ENCODE measurements at places on chromosomes 5 and 9.

GRCh38 chr5:101482931-101483330 lies 579.8 kb upstream of the ST8SIA4 start:
- DNase-seq = no peak

DNA sequence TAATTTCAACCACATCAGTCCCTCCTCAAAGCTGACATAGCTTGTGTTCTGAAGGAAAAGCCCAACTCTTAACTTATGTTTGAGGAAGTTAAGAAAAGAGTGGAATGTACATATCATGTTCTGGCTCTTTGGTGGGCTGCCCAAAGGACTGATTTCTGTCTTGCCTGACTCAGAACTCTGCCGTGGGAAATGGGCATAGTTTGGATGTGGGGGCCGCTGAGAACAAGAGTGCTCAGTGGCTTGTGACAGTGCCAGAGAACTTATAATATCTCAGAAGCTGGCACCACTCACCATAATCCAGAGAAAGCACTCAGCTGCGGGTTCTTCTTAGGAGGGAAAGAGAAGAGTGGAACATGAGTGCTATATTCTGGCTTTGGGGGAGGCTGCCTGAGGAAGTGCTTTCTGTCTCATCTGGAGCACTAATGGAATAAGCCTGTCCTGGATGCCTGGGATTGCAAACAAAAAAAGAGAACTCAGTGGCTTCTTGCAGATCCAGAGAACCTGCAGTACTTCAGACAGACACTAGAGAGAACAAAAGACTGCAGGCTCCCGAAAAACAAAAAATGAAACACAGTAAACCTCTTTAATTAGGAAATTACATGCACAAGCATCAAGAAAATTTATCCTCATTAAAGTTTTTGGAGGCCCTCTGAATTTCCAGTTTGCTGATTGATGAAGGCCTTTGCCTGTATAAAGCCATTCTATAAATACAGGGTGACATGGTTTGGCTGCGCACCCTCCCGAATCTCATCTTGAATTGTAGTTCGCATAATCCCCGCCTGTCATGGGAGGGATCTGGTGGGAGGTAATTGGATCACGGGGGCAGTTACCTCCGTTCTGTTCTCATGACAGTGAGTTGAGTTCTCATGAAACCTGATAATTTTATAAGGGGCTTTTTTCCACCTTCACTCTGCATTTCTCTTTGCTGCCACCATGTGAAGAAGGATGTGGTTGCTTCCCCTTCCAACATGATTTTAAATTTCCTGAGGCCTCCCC lies 207.0 kb downstream of the DMAC1 start:
- DNase-seq = no peak

DNA sequence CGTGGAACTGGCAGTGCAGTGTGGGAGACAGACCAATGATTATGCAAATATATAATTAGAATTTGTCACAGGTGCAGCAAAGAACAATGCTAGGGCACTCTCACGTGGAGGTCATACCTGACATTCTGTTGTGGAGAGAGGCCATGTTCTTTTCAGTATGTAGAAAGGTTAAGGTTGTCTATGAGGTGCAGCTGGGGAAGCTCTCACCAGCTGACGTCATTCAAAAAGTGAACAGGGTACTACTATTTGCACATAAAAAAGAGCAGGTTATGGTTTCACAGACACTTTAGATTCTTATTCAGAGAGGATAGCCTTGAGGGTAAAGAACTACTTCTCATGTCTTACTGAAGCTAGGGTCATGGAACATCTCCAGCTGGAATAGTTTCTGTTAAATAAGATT lies 19.1 kb downstream of the SH3GL2 start:
- no peak for DNase-seq

GRCh38 chr9:114172981-114173833 lies 17.9 kb downstream of the COL27A1 start:
- DNase-seq = peak; percentile 88

- peak; percentile 29 for DNase-seq
These were observed 16.6 kb downstream of the PTGR1 start for GRCh38 chr9:111582888-111583287.

DNA sequence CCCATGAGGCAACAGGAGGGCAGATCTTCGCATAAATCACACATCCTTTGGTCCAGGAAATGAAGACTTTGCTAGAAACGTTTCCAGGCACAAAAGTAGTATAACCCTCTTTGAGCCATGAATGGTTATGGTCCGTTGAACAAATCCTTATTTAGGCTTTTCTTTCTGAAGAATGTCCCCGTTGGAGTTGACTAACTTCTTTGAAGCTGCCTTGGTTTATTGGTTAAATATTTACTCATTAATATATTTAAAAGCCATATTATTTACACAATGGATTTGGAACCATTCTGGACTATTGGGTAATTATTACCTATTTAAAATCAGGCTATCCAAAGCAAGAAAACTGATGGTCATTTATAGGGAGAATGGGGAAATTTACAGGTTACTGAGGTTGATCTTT lies 347.6 kb upstream of the SLC30A5 start:
- DNase-seq = no peak

GRCh38 chr5:153530357-153531143 lies 40.1 kb downstream of the GRIA1 start:
- DNase-seq = no peak

DNA sequence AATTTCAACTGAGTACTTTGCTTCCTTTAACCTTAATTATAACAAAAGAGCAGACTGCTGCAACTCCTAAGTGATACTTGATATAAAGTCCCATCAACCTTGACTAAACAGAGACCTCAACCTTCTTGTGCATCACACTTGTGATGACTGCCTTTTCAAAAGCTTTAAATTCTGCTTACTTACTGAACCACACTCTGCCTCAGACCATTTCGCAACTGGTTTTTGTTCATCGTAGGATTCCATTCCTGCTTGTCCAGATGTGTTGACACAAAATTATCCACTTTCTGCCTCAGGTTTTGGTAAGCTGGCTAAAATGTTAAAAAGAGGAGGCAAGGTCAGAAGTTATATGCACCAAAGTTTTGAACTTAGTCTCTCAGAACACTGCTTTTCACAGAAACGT lies 3.5 kb downstream of the BOD1 start:
- DNase-seq = peak; percentile 17

- peak; percentile 76 for DNase-seq
These were observed 287.4 kb downstream of the GLIS3 start for GRCh38 chr9:4012441-4012840.

GRCh38 chr5:29001666-29002065 lies 1963.3 kb upstream of the CDH9 start:
- no peak for DNase-seq

DNA sequence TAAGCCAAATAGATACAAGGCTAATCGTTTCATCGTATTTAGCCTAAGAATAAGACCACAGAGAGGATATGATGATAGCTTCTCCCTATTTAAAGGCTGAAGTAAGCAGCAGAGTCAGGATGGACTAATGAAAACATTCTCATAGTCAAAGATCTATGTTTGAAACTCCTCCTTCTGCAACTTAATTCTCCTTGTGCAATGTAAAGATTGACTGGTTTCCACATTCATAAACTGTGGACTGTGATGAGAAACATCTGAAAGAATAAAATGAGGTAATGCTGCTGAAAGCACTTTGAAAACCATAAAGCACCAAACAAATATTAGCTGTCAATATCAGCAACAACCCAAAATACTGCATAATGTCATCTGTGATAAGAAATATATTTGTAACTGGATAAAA lies 361.9 kb downstream of the CSNK1G3 start:
- no peak for DNase-seq

- DNase-seq = no peak
These were observed 76.6 kb downstream of the YIPF5 start for GRCh38 chr5:144093868-144094267.

- peak; percentile 89 for DNase-seq
These were observed 45.4 kb downstream of the RAB14 start for GRCh38 chr9:121156263-121156731.

DNA sequence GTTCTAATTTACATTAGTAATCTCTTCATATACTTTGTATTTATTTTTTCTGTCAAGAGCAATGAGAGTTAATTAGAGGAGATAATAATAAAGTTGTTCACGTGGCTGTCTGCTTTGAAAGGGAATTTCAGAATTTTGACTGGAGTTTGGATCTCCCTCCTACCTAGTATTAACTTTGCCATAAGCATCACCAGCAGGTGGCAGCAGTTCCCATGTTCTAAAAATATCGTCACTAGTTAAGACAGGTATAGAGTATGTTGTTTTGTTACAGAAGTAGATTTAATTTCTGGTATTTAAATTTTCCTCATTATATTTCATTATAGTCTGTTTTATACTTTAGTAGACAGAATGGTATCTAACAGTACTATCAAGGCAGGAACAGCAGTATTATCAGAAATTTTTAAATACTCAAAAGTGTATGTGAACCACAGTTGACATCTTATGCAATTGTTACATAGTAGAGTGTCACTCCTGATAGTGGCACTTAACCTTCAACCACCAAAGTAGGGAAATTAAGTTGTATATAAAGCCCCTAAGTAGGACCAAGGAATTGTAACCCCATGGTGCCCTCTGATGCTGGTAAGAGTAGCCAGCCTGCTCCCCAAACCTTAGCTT lies 20.4 kb downstream of the GNPDA1 start:
- DNase-seq = peak; percentile 67

DNA sequence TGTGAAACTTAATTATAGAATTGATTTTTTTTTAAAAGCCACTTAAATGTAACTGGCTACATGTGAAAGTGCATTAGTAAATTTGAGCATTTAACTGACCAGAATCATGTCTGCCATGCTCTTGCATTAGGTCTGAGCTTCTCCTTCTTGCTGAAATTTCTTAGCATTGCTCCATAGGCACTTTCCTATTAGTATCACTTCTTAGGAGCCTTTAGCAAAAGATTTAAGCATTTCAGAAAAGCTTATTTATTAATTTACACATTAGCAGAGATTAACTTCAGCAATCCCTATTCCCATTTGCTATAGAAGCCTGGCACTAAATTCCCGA lies 211.0 kb downstream of the SNX18 start:
- DNase-seq = no peak

DNA sequence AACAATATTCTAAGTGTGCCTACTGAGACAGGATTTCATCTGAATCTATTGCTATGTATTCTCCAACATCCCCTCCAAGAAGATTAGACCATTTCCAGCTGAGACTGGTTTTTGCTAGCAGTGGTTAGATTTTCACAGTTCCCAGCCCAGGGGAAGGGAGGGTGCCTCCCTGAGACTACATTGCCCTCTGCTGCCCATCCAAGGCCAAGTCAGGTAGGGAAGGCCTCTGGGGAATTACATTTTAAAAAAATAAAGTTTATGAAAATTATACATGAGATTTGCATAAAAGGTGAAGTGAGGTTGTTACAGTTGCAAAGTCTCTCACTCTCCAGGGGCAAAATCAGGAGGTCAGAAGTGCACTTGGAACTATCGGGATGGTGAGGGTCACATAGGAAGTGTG lies 28.0 kb upstream of the SYK start:
- peak; percentile 4 for DNase-seq

DNA sequence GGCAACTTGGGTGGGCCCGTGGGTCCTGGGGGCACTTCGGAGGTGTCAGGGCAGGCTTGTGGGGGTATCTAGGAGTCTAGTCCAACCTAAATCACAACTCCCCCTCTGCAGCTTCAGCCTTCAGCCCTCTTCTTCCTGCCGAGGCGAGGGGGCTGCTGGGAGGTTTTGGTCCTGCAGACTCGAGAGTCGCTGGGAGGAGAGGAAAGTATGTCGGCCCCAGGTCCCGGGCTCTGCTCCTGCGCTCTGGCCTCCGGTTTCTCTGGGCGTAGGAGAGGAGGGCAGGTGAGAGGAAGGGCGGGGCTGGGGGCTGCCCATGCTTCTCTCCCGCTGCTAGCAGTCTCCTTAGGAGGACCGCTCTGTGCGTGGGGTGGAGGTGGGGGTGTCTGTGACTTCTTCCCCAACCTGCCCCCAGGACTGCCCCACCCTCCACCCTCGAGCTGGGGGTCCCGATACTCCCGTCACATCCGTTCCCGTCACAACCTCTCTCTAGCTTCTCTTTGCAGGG lies 139.8 kb upstream of the COL5A1 start:
- DNase-seq = no peak

GRCh38 chr9:83936523-83936922 lies 15.3 kb upstream of the KIF27 start:
- DNase-seq = peak; percentile 30

GRCh38 chr9:125272697-125273096 lies 11.1 kb downstream of the GAPVD1 start:
- peak; percentile 16 for DNase-seq

DNA sequence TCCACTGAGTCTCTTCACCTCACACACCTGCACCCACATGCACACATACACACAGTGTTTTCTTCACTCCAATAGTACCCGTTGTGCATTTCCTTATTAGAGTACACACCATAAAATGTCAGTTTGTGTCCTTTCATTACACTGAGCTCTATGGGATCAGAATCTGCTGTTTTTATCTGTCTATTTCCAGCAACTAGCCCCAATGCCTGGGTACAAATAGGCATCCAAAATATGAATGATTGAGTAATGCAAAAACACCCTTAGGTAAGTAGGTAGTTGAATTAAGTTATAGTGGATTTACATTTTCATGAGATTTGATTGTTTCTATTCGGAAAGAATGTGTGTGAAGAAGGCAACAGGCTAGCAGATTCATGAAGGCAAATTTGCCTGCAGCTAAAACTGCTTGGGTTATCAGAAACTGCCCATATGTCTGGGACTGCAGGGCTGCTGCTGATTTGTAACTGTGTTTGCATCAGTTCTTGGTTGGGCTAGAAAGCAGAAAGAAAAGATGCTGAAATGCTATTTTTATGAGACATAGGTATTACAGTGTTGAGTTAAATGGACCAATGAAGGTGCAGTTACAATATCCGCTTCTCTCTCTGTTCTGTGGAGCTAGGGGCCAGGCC lies 26.9 kb downstream of the PPP3R2 start:
- no peak for DNase-seq

DNA sequence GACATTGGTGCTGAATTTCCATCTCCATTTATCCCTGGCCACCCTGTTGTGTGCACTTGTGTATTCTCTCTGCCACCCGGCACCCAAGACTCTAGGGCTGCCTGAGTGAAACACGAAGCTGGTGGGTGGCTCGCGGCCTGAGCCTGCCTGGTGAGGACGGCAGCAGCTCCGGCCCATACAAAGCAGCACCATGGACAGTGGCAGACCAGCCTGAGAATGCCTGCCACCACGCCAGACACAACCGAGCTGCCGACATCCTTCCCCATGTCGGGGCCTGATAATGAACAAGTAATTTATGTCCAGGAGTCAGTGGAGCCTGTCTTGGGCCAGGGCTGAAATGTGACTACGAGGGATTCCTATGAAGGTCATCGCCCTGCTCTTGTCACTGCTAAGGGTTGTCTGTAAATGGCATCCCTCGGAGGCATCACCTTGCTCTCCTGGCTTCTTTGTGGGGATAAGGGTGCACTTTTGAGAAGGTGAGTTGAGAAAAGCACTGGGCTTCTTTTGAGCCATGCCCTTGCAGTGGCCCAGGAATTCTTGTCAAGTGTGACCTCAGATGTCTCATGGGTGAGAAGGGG lies 175.7 kb downstream of the MELK start:
- peak; percentile 65 for DNase-seq

GRCh38 chr9:93585695-93586094 lies 9.3 kb downstream of the PHF2 start:
- DNase-seq = no peak

DNA sequence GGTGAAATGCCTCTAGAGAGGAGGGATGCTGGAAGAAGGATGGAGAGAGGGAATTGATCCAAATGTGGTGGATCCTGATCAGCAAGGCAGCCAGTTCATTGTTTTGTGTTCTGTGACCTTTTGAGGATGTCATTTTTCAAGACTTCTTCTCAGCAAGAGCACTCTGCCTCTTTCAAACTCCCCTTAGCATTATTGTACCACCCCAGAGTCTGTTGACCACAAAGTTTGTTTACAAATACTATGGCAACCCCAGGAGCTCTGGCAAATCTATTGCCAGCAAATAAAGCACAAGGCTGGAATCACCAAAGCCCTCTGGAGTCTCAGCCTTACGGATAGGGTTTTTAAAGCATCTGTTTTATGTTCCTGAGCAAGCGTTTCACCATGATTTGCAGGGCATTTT lies 76.2 kb upstream of the SLC1A3 start:
- no peak for DNase-seq
